ENCODE measurements at places on chromosomes 13 and 19.

- DNase-seq, result no peak
These were observed 274.3 kb downstream of the DCLK1 start for GRCh38 chr13:35856721-35857364.

- DNase-seq, result no peak
These were observed 5.0 kb upstream of the SPRY2 start for GRCh38 chr13:80345771-80346510.

DNA sequence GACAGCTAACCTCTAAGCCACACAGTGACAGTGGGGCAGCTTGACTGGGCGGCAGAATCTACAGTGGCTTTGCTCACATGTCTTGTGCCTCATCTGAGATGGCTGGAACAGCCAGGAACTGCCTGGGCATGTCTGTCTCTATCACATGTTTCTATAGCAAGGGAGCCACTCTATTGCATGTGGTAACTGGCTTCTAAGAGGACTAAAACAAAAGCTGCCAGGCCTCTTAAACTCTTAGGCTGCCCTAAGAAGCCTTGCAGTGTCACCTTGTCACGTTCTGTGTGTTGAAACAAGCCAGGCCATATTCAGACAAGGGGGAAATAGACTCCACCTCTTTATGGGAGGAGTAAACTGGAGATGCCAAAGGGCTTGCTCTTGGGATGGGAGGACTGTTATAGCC, 122.9 kb upstream of the MAB21L1 start:
- DNase-seq, result no peak

- DNase-seq, result no peak
These were observed 52.0 kb downstream of the DCT start for GRCh38 chr13:94427313-94427953.

GRCh38 chr19:33054623-33055022, 10.1 kb downstream of the RHPN2 start:
- no peak for DNase-seq

GRCh38 chr19:2461751-2462634, 5.2 kb upstream of the LMNB2 start:
- peak; percentile 60 for DNase-seq

DNA sequence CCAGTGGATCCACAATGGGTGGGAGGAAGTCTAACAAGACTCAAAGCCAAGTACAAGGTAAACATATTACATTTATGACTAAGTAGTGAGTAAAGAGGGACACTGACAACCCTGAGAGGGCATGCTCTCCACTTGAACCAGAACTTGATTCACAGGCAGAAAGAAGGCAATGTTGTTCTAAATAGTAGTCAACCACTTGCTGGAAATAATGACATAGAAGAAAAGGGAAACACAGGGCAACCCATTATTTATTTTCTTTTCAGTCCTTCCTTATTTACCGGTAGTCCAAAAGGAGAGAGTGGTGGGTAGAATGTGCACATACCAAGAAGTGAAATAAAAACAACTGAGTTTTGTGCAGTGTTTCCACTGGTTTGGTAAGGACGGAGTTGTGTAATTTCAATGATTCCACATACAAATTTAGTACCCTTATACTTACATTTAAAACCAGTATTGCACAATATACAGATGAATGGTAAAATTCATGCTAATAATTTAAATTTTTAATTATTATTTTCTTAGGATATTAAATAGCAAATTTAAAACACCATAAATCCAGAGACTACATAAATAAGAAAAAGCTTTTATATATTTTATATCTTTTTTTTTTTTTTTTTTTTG, 65.9 kb downstream of the ENOX1 start:
- no peak for DNase-seq

DNA sequence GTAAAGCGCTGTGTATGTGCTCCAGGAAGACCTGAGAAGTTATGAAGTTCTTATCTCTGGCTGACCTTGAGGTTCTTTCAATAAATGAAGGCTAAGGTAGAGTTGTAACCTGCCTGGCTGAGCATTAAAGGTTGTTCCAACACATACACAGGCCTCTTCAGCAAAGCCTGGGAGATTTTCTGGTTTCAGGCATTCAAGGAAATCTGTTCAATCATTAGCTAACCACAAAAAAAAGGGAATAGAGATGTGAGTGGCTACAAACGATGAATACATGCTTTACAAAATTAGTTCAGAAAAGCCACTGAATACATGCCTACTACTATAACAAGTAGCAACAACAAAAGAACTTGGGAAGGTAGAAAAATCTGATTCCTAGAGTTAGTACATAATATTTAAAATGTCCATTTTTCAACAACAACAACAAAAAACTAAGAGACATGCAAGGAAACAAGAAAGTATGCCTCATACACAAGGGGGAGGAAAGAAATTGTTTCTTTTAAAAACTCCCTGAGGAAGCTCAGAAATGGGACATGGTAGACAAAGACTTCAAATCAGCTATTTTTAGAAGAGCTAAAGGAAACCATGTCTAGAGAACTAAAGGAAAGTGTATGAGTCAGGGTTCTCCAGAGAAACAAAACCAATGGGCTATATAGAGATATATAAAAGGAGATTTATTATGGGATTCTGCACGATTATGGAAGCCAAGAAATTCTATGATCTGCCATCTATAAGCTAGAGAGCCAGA, 191.5 kb upstream of the IPO5 start:
- DNase-seq, result no peak

DNA sequence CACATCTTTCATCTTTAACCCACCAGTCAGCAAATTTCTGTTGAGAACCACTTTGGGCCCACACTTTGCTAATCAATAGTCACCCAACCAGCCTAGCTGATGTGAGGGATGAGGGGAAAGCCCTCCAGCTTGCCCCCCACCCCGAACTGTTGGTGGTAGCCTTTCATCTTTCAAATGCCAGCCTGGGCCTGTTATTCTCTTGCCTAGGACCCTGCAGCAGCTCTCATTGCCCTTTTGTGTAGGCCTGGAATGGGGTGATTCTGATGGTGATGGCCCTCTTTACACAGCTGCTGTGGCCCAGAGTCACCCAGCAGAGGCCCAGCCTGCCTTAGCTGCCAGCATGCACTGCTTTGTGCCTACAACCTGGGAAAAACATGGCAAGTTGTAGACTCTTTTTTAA, 294.5 kb downstream of the SLC7A1 start:
- DNase-seq, result no peak

DNA sequence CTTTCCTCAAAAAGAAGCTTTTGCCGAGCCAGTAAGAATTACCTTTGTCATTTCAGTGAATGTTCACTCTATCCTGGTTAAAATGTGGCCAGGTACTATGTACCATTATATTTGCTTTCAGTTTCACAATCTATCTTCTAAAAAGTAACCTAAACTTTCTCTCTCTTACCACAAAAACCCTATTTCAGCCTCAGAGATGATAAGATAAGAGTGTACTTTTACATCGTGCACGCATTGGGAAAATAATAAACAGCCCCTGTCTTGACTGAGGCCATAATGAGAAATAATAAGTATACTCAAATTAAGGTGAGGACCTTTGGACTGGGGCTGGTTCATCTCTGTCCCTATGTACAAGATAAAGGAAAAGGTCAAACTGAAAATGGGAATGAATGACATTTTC, 77.7 kb downstream of the ZNF726 start:
- no peak for DNase-seq

Measured in left kidney (tissue), 8 donors.